NCI-H69 (cell line): ENCODE measurements at places on chromosomes 6 and 20.

GRCh38 chr6:139590206-139590605 is 215.8 kb upstream of the CITED2 start:
- DNase-seq: peak; percentile 68

- no peak for DNase-seq
These were observed 263.9 kb upstream of the PRND start for GRCh38 chr20:4457566-4458543.

- DNase-seq: peak; percentile 95
These were observed 51.2 kb upstream of the RNF182 start for GRCh38 chr6:13873288-13874190.

GRCh38 chr6:21826023-21826422 is 232.5 kb downstream of the SOX4 start:
- DNase-seq: no peak

DNA sequence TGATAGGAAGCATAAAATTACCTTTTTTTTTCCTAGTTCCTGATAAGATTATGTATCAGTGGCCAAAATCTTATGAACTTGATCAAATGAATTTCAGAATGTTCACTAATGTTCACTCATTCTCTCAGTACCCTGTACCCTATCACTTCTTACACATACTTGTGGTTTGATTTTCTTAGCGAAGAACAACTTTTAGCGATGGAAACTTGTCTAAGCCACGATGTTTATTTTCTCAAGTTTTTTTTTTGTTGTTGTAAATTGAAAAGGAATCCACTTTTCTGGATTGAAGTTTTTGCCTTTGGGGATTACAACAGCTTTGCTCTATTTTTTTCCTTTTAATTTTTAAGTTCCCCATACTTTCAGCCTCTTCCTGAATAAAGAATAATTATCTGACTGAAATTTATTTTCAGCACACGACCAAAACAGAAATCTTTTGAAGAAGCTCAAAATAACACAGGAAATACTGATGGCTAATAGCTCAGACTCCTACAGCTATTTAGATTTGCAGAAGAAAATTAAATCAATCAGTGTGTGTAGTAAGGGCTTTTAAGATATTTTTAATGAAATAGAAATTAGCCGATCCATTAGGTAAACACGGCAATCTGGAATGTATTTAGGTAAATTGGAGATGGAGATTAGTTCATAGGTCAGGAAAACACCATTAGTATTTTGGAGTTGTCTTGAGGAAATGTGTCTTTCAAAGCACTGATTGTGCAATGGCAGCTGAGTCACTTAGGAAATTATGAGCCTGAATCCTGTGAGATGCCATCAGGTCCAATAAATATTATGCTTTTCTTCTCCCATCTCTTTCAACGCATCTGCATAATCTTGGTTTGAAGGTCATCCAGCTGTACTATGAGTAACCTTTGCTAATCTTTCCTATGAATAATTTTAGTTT is 217.5 kb downstream of the GJA1 start:
- DNase-seq: peak; percentile 12

- DNase-seq: no peak
These were observed 99.1 kb upstream of the KCNK16 start for GRCh38 chr6:39421383-39422225.

GRCh38 chr20:25421102-25421501 is 13.6 kb downstream of the GINS1 start:
- no peak for DNase-seq

GRCh38 chr6:90466154-90466940 is 120.5 kb downstream of the MAP3K7 start:
- no peak for DNase-seq

- no peak for DNase-seq
These were observed 37.2 kb downstream of the MYH7B start for GRCh38 chr20:34992751-34993417.

DNA sequence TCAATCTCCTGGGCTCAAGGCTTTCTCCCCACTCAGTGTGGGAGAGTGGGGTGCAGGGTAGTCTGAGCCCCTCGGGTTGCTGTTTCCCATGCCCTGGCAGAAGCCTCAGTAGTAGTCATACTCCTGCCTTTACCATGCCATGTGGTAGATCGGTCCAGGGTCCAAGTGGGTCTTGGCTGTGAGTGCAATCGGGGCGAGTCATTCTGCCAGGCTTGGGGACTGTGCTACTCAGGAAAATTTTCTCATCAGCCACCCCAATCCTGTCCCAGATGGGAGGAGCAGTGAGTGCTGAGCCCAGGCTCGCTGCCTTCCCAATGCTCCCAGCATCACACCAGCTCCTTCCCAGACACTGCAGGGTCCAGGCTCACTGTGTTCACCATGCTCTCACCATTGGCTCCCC is 10.7 kb upstream of the RAET1L start:
- DNase-seq: no peak

DNA sequence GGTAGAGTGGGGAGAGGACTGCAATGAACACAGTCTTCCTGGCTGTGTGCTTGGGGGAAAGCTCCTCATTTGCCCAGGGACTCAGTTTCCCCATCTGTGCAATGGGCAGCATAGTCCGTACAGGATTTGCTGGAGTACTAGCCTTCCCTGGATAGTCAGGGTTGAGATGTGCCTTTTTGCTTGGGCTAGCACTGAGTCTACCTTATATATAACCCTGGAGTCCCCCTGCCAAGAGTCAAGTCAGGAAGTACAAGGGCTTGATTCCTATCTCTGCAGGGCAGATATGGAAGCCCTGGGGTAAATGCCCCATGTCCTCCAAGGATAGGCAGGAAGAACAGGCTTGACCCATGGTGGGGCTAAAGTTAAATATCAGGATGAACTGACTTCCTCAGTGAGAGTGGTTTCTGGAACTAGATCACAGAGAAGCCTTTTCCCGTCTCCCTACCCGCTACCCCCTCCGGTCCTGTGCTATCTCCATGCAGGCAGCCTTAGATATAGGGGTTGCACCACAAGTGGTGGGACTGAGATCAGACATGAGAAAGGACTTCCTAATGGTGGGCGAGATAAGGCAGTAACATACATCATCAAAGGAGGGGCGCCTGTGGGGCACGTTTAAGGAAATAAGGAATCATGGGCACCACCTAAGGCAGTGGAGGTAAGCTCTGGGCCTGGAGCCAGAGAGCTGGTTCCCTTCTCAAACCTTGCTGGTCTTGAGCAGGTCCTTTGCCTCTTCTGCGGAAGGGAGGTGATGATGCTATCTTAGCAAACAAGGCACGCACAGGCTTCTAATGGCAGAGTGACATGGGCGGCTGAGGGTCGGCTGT is 157.9 kb downstream of the MRPL14 start:
- no peak for DNase-seq

GRCh38 chr6:11217360-11218101 is 14.9 kb downstream of the NEDD9 start:
- no peak for DNase-seq

DNA sequence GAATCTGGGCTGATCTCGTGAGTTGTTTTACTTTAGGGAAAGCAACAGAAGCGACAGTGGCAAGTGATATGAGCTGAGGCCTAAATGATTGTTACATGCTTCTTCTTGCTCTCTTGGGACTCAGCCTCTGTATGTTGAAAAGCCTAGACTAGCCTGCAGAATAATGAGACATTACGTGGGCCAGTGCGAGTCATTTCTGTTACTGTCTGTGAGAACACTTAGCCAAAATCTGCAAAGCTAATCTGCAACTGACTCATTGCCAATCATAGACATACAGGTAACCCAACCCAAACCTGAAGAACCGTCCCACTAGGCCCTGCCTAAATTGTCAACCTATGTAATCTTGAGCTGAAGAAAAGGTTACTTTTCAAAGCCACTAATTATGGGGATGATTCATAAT is 77.4 kb upstream of the F13A1 start:
- no peak for DNase-seq

GRCh38 chr6:151498327-151498726 is 4.5 kb downstream of the CCDC170 start:
- no peak for DNase-seq

DNA sequence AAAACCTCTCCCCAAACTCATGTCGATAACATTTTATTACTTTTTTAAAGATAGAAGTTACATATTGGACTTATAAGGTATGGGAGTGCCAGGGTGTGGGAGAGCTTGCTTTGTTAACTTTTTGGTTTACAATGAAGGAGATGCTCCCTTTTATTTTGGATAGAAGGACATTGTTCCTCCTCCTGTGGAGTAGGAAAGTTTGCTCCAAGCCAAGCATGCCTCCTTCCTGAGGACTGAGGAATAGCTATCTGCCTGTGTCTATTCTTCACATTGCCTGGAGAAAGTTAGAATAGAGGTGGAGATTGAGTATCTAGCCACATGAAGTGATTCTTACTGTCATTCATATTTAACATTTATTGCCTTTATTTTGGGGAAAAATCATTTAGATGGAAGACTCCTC is 71.9 kb downstream of the EYA4 start:
- no peak for DNase-seq

DNA sequence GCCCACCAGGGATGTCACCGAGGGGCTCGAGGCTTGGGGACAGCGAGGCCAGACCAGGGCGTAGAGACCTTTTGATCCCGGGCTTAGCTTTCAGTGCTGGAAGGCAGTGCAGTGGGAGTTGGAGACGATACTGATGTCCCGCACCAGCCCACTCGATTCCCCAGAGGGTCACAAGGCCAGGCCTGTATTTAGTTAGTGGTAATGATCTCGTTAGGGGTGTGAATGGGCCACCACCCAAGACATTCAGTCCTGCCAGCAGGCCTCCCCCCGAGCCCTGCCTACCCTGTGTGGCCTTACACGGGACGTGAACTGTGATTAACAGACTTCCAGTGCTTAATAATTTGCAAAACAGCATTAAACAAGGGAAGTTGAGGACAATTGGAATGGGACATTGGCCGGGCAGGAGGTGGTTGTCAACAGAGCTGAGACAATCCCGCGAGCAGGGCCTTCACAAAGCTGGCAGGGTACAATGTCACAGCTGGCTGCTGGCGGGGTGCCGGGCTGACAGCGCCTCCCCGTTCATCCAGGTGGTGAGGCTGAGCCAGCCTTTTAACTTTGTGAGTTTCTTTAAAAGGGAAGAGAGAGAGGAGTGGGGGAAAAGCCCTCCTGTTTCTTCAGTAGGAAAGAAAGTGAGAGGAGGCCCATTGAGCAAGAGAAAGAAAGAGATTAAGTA is 175.3 kb upstream of the RALGAPA2 start:
- DNase-seq: peak; percentile 84

DNA sequence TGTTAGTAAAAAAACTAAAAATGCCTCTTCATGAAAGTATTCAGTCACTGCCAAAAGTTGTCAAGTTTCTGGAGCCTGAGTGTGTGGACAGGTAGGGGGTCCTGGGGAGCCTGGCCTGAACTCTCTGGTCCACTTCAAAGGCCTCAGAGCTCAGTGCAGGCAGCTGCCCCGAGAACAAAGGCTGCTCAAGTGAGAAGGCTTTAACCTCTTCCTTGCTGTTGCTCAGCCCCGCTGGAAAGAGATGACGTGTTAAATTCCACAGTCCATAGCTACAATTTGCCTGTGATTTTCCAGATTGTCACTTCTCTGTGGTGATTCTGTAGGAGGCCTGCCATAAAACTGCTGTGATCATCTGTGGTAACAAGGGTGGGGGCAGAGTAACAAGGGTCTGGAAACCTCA is 96.9 kb downstream of the FAM120B start:
- DNase-seq: no peak

DNA sequence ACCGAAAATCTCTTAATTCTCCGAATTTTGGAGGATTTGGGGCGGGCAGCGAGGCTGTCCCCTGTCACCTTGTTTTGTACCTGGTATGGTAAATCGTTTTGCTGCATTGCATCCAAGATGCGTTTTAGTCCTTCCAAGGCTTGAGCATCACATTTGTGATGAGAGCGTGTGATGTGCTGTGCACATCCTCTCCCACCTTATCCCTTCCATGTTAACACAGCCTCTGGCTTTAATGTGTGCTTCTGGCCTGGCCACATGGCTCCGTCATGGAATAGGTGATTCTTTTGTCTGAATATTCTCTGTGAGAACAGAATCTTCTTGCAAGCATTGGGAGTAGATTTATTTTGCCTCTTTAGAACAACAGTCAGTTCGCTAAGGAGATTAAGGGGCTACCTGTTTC is 763 bp downstream of the TMEM14A start:
- DNase-seq: peak; percentile 42
